ENCODE measurements at places on chromosomes 7 and 10.

DNA sequence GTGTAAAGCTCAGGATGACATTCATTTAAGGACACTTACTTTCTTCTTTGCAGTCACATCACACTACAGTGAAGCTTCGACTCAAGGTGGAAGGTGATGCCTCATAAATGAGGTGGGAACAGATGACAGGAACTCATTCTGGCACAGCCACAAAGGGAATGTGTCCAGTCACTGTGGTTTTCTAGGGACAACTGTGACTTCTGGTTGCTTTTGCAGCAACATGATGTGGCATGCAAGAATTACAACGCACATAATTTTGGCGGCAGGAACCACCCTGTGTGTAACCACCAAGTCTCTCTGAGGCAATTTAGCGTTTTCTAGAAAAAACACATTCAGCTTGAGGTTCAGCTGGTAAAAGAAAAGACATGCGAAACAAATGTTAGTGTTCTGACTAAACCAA is 32.0 kb upstream of the FERD3L start:
- DNase-seq: no peak
- H3K4me3 ChIP-seq: no peak overlapping the region
- no peak overlapping the region for H3K27ac ChIP-seq
- H3K4me1 ChIP-seq: no peaks in the 10 kb centered on the region

GRCh38 chr10:15335508-15335907 is 35.6 kb downstream of the FAM171A1 start:
- no peak overlapping the region for H3K27ac ChIP-seq
- no peak for DNase-seq
- H3K27me3 ChIP-seq: peaks cover 11% of the 10 kb centered on the region
- H3K4me3 ChIP-seq: no peak overlapping the region
- H3K36me3 ChIP-seq: no peaks in the 10 kb centered on the region
- no peaks in the 10 kb centered on the region for H3K4me1 ChIP-seq

DNA sequence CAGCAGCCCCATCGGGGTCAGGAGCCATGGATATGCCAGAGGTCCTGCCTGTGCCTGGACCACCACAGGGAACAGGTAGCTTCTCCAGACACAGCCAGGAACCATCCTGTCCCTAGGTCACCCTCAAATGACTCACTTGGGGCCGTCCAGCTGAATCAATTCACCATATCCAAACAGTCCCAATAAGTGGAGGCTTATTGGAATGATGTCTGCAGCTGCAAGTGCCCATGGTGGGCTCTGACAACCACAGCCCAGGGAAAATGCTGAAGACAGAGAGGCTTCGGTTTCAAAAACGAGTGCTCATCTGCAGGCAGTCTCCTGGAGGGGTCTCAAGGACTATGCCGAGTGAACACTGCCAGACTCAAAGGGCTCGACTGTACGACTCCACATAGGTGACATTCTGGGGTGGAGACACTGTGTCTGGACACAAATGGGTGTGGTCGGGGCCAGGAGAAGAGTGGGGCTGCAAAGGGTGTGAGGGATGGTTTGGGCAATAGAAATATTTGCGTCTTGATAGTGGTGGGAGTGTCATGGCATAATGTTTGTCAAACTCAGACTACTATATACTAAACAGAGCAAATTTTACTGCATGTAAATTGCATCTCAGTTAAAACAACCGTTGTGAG is 204.8 kb downstream of the TNS3 start:
- no peak for DNase-seq
- no peak overlapping the region for H3K27ac ChIP-seq
- H3K4me3 ChIP-seq: no peak overlapping the region
- no peaks in the 10 kb centered on the region for H3K4me1 ChIP-seq

GRCh38 chr10:77377034-77377433 is 260.6 kb downstream of the KCNMA1 start:
- H3K27ac ChIP-seq: no peak overlapping the region
- H3K4me3 ChIP-seq: no peak overlapping the region
- peaks cover 7% of the 10 kb centered on the region for H3K27me3 ChIP-seq

- DNase-seq: no peak
- H3K4me3 ChIP-seq: no peak overlapping the region
- peaks cover 29% of the 10 kb centered on the region for H3K27me3 ChIP-seq
- H3K36me3 ChIP-seq: no peaks in the 10 kb centered on the region
- no peak overlapping the region for H3K27ac ChIP-seq
Measured at GRCh38 chr10:24213881-24214280, 4.9 kb downstream of the KIAA1217 start.

GRCh38 chr7:12653518-12653917 is 33.9 kb upstream of the ARL4A start:
- no peaks in the 10 kb centered on the region for H3K36me3 ChIP-seq
- DNase-seq: no peak
- no peak overlapping the region for H3K27ac ChIP-seq
- H3K27me3 ChIP-seq: no peaks in the 10 kb centered on the region
- H3K4me3 ChIP-seq: no peak overlapping the region

GRCh38 chr10:64271983-64272382 is 750.8 kb downstream of the REEP3 start:
- H3K4me3 ChIP-seq: no peak overlapping the region
- no peak for DNase-seq
- H3K4me1 ChIP-seq: no peaks in the 10 kb centered on the region
- H3K36me3 ChIP-seq: no peaks in the 10 kb centered on the region

GRCh38 chr7:127905491-127906330 is 125.5 kb downstream of the LRRC4 start:
- H3K36me3 ChIP-seq: peaks cover 39% of the 10 kb centered on the region
- H3K27me3 ChIP-seq: no peaks in the 10 kb centered on the region
- peak overlapping the region; percentile 32 for H3K27ac ChIP-seq
- peaks cover 40% of the 10 kb centered on the region for H3K4me1 ChIP-seq
- no peak for DNase-seq

GRCh38 chr10:102313221-102313896 is 68.0 kb downstream of the GBF1 start:
- H3K27ac ChIP-seq: peak overlapping the region; percentile 59
- no peaks in the 10 kb centered on the region for H3K27me3 ChIP-seq
- no peak overlapping the region for H3K4me3 ChIP-seq
- DNase-seq: no peak

DNA sequence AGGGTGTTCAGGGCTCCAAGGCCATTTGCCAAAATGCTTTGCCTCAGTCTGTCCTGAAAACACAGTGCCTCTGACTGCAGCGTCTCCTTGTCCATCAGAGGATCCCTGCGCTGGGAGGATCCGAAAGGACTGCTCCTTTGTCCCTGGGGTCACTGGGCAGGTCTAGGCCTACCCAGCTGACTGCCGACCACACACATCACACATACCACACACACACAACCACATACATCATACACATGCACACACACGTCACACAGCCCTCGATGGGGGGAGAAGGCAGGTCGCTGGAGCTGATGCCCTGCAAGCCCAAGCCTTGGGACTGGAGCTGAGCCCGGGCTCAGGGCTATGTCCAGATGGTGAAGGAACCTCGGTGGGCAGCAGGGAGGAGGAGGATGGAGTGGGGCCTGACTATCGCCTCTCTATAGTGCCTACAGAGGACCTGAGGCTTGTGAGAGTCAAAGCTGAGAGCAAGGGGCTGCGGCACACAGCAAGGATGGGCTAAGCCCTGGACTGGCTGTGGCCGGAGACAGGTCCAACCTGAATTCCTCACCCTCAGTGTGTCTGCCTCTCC is 29.1 kb downstream of the GPRIN2 start:
- no peaks in the 10 kb centered on the region for H3K36me3 ChIP-seq
- no peaks in the 10 kb centered on the region for H3K4me1 ChIP-seq

- no peak for DNase-seq
- H3K4me1 ChIP-seq: peaks cover 6% of the 10 kb centered on the region
- peaks cover 28% of the 10 kb centered on the region for H3K36me3 ChIP-seq
- H3K4me3 ChIP-seq: no peak overlapping the region
- H3K27ac ChIP-seq: no peak overlapping the region
Measured at GRCh38 chr10:87072449-87072848, 22.2 kb downstream of the GLUD1 start.

DNA sequence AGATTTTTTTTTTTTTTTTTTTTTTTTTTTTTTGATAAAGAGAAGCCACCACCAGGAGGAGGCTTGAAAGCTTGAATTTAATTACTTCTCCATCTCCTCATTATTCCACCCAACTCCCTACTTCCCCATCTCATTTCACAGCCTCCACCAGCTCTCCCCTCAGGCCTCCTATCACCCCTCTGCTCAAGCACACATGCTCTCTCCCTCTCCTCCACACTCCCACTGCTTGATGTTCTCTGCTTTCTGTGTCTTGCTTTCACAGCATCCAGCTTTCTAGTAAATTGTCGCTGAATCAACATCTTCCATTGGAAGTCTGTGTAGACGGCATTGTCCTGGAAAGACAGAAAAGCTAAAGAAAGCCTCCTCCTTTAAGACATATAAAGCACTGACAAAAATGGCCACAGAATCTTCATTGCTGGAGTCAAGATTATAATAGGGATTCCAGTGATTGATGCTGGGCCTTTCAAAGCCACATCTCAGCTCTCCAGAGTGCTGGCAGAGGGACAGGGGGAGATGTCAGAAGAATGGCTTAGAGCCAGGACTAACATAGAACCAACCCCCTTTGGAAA is 58.3 kb downstream of the DOCK4 start:
- H3K27ac ChIP-seq: no peak overlapping the region
- H3K27me3 ChIP-seq: peaks cover 15% of the 10 kb centered on the region
- no peaks in the 10 kb centered on the region for H3K36me3 ChIP-seq
- DNase-seq: no peak
- H3K4me1 ChIP-seq: no peaks in the 10 kb centered on the region
- H3K4me3 ChIP-seq: no peak overlapping the region

- H3K4me1 ChIP-seq: peaks cover 27% of the 10 kb centered on the region
- DNase-seq: peak; percentile 1
- H3K36me3 ChIP-seq: peaks cover 1% of the 10 kb centered on the region
- no peak overlapping the region for H3K4me3 ChIP-seq
- peak overlapping the region; percentile 7 for H3K27ac ChIP-seq
Measured at GRCh38 chr10:92990615-92991014, 70.0 kb upstream of the CYP26C1 start.

DNA sequence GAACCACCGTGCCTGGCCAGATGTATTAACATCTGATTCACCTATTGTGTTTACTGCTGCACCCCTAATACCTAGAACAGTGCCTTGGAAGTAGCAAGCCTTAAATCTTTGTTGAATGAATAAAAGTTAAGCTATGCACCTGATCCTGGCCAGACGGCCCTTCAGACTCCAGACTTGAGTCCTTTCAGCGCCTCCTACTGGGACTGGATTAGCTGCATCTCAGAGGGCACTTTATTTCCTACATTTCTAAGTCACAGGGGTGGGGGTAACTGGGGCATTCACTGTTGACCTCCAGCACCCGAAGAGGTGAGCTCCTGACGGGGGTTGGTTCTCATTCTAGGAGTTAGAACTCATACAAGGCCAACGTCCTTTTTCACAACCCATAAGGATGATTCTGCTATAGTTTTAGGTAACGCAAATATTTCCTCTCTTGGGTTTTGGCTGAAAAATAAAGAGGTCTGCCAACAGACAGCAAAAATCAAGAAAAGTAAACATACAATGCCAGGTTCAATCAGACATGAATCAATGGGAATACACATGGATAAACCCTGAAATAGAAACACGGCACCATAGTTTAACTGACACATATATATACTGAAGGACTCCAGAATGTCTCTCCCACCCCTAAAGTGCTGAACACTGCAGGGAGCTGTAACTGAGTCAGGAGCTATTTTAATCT is 48.0 kb upstream of the DLG5 start:
- no peaks in the 10 kb centered on the region for H3K4me1 ChIP-seq
- no peaks in the 10 kb centered on the region for H3K27me3 ChIP-seq
- H3K36me3 ChIP-seq: peaks cover 29% of the 10 kb centered on the region
- H3K4me3 ChIP-seq: no peak overlapping the region

DNA sequence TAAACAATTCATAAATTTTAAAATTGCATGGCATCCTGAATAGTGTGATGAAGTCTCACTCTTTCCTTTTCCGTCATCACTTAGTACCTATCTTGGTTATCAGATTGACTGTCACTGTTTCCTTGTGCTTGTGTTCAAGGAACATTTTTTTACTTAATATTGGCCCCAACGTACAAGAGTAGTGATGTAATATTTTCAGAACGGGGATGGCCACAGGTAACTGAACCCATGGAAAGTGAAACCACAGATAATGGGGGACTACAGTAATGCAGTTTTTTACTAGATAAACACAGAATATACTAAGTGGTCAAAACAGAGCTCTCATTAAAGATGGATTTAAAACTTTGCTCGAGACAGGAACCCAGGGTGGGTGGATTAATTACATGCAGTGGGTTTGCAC is 85.4 kb downstream of the MACC1 start:
- H3K36me3 ChIP-seq: no peaks in the 10 kb centered on the region
- DNase-seq: no peak
- no peaks in the 10 kb centered on the region for H3K4me1 ChIP-seq
- H3K27me3 ChIP-seq: no peaks in the 10 kb centered on the region
- H3K27ac ChIP-seq: no peak overlapping the region

DNA sequence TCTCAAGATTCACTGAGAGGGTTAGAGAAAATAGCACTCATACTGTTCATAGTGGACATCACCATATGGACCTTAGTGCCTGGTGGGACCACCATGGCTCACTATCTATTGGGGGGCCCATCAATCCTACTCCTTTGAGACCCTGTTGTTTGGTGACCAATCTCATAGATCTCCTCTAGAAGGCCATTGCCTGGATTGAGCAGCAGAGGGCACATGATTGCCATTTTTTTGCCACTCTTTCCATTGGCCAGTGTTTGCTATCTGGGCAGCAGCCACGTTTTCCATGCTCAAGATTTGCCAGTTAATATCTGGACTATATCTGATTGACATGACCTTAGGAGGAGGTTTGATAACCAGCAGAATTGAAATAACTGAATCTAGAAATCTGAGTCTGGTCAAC is 244.5 kb downstream of the ITGB1 start:
- no peaks in the 10 kb centered on the region for H3K4me1 ChIP-seq
- H3K27me3 ChIP-seq: no peaks in the 10 kb centered on the region
- no peak overlapping the region for H3K27ac ChIP-seq
- no peak overlapping the region for H3K4me3 ChIP-seq

DNA sequence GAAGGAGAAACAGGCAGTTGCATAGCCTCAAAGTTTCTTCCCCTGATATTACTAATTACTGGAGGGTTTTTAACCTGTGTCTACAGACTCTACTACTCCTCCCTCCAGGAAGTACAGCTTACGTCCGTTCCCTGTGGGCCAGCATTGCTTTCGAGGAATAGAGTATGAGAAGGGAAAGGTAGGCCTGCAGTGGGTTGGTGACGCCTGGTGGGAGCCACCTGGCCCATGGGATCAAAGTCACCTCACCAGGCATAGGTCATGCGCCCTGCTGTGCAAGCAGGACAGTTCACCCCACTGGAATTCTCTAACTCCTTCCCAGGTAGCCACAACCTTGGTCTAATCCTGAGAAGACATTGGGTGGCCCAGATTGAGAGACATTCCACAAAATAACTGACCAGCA is 29.8 kb downstream of the LMTK2 start:
- peaks cover 36% of the 10 kb centered on the region for H3K4me1 ChIP-seq
- H3K27me3 ChIP-seq: peaks cover 40% of the 10 kb centered on the region
- no peak overlapping the region for H3K4me3 ChIP-seq
- no peak for DNase-seq
- no peak overlapping the region for H3K27ac ChIP-seq

GRCh38 chr7:132766660-132767059 is 190.4 kb upstream of the PLXNA4 start:
- H3K27ac ChIP-seq: no peak overlapping the region
- H3K36me3 ChIP-seq: no peaks in the 10 kb centered on the region
- no peaks in the 10 kb centered on the region for H3K27me3 ChIP-seq
- DNase-seq: no peak
- no peak overlapping the region for H3K4me3 ChIP-seq

- H3K27ac ChIP-seq: no peak overlapping the region
- H3K4me3 ChIP-seq: no peak overlapping the region
- H3K27me3 ChIP-seq: no peaks in the 10 kb centered on the region
- H3K36me3 ChIP-seq: no peaks in the 10 kb centered on the region
- H3K4me1 ChIP-seq: no peaks in the 10 kb centered on the region
Measured at GRCh38 chr7:23970193-23970592, 260.2 kb downstream of the STK31 start.

GRCh38 chr10:95741807-95742467 is 14.0 kb upstream of the ENTPD1 start:
- no peaks in the 10 kb centered on the region for H3K27me3 ChIP-seq
- DNase-seq: peak; percentile 70
- peaks cover 21% of the 10 kb centered on the region for H3K4me1 ChIP-seq
- H3K27ac ChIP-seq: peak overlapping the region; percentile 89

Measured in stimulated activated naive B cell treated with anti-CD40 and anti-IgM and Interleukin-4, amounts not matched to agents 10 μg/mL and 1 μg/mL and 100 μg/mL, for 72 hours (primary cell).